ENCODE measurements at places on chromosomes 12 and 14.

- DNase-seq = no peak
These were observed 53.9 kb downstream of the ETV6 start for GRCh38 chr12:11703378-11703777.

- no peak for DNase-seq
These were observed 1.1 kb downstream of the CLEC14A start for GRCh38 chr14:38254571-38255407.

DNA sequence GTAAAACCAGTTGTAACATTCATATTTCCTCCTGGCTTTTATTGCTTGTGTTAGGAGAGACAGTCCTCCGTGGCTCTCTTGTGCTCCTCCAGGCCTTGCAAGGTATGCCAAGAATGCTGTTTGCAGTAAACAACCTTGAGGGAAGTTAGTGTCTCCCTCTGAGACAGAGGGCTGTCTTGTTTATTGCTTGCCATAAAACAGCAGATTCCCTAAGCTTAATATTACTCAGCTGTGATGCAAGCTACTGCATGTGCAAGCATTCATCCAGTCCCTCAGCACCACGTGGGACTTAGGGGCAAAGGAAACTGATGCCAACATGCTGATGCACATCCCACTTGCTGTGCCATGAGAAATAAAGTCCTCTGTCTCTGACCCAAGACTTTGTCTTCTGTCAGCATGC lies 6.6 kb downstream of the POMT2 start:
- DNase-seq = peak; percentile 76

GRCh38 chr14:89344920-89345254 lies 72.1 kb downstream of the FOXN3 start:
- no peak for DNase-seq

DNA sequence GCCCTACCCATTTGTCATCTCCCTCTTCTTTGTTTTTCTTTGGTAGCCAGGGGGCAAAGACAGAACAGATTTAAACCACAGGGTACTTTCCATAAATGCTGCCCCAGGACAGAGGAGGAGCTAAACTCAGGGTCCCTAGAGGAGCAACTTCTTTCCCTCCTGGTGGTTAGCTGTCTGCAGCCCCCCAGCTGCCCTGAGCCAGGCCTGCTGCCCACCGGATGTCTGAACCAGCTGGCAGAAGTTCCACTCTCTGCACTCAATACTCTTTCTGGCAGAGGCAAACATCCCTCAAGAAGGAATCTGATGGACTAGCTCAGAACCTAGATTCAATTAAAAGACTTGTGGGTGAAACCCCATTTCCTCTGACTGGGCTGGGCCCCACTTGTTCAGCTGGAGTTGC lies 10.7 kb downstream of the VDR start:
- no peak for DNase-seq

- peak; percentile 30 for DNase-seq
These were observed 77.1 kb upstream of the ANKS1B start for GRCh38 chr12:100061814-100062213.

DNA sequence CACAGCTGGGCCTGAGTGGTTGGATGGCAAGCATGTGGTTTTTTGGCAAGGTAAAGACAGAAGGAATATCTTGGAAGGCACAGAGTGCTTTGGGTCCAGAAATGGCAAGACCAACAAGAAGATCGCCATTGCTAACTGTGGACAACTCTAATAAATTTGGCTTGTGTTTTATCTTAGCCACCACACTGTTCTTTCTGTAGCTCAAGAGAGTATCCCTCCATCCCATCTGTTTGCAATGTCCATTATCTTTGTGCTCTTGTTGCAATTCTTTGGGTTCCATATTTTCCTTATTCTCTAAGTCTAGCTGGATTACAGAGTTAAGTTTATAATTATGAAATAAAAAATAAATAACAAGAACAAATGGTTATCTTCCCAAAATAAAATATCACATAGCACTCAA lies 6.7 kb upstream of the DAAM1 start:
- no peak for DNase-seq

- no peak for DNase-seq
These were observed 38.1 kb upstream of the LMNTD1 start for GRCh38 chr12:25591144-25591543.

GRCh38 chr14:103031956-103032355 lies 25.4 kb downstream of the CDC42BPB start:
- DNase-seq = no peak

DNA sequence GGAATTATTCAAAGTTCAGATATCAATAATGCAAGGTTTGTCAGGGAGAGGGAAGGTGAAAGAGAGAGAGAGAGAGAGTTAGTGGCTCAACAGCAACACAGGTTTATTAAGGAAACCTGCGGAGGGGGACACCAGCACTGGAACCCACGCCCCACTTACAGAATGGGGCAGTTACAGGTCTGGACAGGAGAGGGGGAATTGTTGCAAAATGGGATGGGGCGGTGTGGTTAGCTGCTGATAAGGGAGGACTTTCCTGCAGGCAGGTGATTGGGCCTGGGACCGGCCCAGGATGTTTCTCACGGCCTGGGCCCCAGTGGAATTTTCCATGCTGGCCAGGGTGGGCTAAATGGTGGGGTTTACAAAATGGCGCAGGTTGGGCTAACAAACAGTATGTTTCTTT lies 278.2 kb upstream of the SLC16A7 start:
- DNase-seq = no peak

- no peak for DNase-seq
These were observed 8.1 kb downstream of the OR10G2 start for GRCh38 chr14:21626491-21627230.

GRCh38 chr12:42336286-42336685 lies 10.3 kb downstream of the PPHLN1 start:
- no peak for DNase-seq

- peak; percentile 92 for DNase-seq
These were observed 7.9 kb downstream of the VWF start for GRCh38 chr12:6116471-6117021.

- no peak for DNase-seq
These were observed 18.2 kb downstream of the ANKRD9 start for GRCh38 chr14:102491366-102491765.

DNA sequence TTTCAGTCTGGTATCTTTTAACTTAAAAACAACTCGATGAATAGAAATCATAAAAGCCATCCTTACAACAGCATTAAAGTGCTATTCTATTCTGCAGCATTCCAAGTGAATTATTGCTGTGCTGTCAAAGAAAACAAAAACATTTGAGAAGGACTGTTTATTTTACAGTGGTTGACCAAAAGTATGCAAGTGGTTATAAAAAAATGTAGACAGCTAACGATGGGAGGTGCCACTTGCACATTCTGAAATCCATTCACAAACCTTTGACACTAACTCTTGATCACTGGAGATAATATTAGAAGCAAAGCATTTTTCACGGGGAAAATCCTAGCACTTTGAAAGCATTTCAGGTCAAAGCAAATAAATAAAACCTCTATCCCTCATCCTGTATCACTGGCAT lies 55.6 kb downstream of the HMGA2 start:
- DNase-seq = no peak

DNA sequence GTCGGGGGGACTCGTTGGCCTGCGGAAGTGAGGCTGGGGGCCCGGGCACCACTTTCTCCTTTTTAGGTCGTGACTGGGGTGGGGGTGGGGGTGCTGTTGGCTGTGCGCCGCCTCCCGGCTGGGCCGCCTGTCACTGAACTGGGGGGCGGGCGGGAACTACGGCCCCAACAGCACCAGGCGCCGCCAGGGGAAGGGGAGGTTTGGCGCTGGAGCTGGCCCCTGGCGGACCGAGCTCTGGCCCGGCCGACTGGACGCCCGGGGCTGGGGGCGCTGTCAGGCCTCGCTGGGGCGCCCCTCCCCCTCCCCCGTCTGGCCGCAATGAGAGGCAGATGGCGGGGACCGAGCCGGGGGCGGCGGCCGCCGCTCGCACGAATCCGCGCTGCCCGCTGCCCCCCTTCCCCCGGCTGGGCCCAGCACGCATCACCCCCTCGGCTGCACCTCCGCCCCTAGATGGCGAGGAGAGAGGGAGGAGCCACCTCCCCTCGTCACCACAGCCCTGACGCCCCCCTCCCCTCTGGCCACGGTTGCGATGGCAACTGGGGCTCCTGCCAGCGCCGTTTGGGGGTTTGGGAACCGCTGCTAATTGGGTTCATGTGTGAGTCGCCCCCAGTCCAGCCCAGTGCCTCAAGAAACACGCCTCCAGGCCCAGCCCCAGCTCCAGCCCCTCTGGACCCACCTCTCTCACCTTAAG lies 723 bp downstream of the NFATC4 start:
- peak; percentile 71 for DNase-seq

GRCh38 chr12:52015532-52016041 lies 8.8 kb downstream of the TAMALIN start:
- DNase-seq = no peak

DNA sequence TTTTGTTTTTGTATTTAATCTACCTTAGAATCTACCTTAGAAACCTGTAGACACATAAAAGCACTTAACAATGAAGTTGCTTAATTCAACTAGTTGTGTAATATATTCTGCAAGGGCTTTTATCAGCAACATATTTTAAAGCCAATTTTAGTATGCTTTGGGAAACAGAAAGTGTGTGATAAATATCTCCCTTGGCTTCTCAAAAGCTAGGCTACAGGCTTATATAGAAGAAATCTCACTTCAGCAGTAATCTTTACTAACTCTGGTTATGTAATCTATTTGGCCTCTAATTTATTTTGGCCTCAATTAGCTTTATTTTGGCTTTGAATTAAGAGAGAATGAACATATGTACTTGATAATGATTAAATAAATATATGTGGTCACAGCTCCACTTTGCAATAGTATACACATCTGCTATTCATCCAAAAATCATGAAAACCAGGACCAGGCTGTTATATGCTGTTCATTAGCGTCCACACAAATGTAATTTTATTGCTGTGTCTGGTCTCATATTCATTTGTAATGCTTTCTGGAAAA lies 37.2 kb downstream of the LRP6 start:
- no peak for DNase-seq

DNA sequence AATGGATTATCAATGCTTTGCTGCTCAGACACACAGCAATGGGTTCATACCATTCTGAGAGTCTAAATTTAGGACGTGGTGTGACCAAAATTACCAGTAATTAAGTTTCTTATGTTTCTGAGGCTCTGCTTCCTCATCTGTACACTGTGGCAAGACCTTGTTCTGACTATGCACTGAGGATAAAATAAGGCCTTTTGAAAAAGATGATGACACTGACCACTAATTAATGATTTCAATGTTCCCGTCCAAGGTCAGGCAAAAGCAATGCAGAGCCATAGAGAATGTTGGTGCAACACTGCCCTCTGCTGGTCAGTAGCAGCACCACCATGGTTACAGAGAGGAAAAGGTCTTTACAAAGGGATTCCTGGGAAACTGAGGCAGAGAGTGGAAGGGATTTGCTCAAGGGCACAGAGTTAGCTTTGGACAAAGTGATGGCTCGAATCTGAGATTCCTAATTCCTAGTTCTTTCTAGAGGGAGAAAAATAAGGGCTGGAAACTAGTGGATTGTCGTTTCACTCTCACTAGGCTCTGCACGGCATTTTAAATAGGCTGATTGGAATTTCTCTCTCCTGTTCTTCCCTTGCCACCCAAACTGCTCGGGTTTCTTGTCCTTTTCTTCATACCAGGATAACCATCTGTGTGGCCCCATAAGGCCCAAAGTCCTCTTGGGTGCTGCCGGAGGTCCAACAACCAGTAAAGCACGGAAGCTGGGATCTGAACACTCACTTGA lies 22.3 kb upstream of the P2RX7 start:
- DNase-seq = no peak

- DNase-seq = no peak
These were observed 1026.6 kb upstream of the TMEM132C start for GRCh38 chr12:127240249-127240929.

DNA sequence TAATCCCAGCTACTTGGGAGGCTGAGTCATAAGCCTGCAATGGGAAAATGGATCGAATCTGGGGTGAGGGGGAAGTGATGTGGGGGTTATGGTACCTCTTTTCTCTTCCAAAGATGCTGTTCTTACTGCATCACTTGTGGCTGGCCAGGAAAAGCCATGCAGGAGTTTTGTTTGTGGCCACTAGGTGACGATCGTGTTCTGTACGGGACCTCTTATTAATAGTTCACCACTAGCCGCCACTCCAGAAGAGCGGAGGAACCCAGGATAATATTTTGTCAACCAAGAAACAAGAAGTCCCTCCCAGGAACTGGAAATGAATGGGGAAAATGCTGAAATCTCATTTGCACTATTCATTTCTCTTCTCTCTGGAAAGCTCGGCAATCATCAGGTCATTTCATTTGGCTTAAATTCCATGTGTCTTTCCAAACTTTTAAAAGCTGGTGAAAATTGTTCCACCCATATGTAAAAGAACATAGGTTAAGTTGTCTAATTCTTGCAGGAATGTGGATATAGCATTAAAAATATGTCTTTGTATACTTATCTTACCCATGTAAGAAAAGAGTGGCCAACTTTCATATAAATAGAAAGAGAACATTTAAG lies 8.9 kb downstream of the GPR65 start:
- DNase-seq = peak; percentile 46

DNA sequence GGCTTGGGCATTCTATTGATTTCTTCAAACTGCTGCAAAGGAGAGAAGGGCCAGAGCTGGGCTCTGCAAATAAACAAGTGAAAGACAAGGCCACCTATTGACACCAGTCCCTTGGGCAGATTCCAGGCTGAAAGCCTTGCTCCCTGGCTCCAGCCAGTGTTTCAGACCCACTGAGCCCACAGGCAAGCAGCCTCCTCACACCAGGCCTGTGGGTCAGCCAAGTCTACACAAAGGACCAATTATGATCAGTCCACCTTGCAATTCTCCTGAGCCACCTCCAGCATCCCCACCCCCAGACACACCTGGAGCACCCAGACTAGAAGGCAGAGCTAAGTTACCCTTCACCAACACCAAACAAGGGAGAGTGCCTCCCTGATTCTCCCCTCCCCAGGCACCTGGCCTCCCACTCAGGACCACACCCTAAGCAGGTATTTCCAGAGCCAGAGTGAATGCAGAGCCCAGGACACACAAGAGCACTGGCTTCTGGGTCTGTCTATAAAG lies 13.8 kb downstream of the ACTN1 start:
- no peak for DNase-seq

DNA sequence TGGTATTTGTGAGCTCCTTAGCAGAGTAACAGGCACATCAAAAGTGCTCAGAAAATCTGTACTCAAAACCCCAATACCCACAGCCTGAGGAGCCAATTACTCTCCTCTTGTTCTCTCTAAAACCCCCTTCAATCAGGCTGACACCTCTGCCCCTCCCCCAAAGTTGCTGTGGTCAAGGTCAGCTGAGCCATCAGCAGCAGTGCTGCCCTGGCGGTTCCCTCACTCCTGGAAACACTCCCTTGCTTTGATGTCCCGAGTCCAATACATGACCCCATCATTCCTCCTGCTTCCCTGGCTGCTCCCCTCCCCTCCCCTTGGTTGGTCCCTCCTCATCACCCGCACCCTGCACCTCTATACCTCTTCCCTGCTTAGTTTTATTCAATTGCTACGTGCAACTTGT lies 57.2 kb upstream of the C14orf132 start:
- DNase-seq = no peak

DNA sequence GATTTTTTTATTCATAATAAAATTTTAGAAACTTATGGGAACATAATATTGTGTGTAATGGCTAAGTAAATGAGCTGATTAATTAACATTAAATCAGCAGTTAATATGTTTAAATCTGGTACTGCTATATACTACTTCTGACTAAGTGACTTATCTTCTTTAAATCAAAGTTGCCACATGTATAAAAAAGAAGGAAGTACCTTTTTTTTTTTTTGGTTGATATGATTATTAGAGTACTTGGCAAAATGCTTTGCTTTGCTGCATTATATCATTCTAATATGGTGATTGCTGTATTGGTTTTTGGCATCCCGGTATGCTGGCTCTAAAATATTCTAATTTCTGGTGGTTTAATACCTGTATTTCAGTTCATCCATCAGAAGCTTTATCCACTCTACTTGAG lies 319.1 kb upstream of the RGS6 start:
- DNase-seq = no peak

GRCh38 chr12:118467641-118468305 lies 91.4 kb downstream of the SUDS3 start:
- no peak for DNase-seq

All from SJSA1 (cell line).